HEK293T (cell line): ENCODE measurements at places on chromosomes 5 and 9.

GRCh38 chr5:92402045-92402444, 1018.9 kb upstream of the ARRDC3 start:
- no peak for DNase-seq

DNA sequence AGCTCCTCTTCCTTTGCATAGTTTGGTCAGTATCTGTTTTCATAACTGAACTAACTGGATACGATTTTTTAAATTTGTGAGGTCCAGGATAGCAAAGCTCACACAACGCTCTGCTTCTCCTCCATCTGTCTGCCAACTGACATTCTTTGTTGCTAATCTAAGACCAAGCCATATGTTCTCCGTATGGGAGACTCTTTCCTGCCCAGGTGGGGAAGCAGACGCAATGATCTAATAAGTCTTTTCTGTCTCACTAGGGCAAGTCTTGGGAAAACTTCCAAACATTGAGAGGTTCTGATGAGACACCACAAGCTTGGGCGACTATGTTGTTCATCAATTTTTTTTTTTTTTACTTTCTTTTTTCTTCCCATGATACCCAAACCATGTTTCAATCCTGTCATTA, 558.5 kb downstream of the EFNA5 start:
- DNase-seq, result no peak

GRCh38 chr5:59685793-59686192, 207.7 kb downstream of the PDE4D start:
- DNase-seq, result no peak

DNA sequence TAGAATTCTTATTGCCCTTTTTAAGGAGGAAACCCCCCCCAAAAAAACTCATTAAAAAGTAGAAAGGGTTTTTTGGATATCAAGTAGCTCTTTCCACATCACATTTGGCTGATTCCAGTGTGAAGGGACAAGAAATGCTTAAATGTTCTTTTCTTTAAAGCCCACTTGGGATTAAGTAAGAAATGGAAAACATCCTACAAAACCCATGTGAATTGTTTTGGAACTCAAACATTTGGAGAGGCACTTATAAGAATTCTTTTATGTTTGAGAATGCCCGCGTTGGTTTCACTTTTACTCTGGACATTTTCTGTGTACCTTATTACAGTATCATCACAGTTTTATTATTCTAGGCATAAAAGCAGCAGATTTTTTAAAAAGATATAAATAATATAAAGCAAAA, 301.1 kb upstream of the ACTBL2 start:
- no peak for DNase-seq

DNA sequence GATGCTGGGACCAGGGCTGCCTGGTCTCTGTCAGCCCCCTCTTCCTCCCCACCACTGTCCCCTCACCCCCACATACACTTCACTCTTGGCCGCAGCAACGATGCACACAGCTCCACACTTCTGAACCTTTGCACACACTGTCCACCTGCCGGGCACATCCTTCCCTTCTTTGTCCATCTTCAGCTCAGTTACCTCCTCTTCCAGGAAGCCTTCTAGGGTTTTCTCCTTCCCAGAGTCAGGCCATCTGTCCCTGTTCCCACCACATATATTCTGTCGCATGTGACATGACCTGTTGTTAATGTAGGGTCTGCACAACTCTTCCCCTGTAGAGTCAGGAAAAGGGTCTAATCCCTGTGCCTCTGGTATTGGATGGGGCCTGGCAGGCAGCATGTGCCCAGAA, 38.6 kb upstream of the PHYKPL start:
- DNase-seq, result no peak

- DNase-seq, result no peak
Measured at GRCh38 chr9:131575946-131576853, 30.9 kb downstream of the PRRT1B start.

- no peak for DNase-seq
Measured at GRCh38 chr5:154899151-154899816, 38.7 kb downstream of the GEMIN5 start.

GRCh38 chr5:158121678-158122077, 262.7 kb upstream of the CLINT1 start:
- no peak for DNase-seq

DNA sequence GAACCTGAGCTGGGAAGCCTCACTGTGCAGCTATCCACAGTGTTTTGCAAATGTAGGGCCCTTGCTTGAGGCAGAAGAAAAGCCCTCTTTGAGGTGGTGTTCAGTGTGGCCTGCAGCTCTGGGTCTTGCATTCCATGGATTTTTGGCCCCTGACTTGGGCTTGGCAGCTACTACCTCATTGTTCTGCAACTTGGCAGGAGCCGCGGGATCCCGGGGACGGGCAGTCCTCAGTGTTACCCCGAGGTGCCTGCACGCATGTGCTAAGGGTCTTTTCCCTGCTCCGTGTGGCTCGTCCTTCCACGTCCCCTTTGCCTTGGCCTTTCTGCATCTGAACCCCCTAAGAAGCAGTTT, 39.8 kb downstream of the NEK6 start:
- no peak for DNase-seq

DNA sequence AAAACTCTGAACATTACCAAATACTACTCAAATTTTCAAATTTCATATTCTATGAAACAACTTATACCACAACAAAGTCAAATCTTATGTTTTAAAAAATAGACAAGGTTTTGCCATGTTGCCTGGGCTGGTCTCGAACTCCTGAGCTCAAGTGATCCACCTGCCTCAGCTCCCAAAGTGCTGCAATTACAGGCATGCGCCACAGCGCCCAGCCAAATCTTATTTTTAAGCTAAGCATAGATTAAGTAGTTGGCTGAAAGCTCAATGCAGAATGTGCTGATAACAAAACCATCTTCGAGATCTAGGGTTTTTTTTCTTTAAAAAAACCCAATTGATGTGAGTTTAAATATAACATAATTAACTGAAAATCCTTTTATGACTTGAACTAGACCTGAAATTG, 6.4 kb downstream of the LMBRD2 start:
- DNase-seq, result no peak

GRCh38 chr5:153081385-153081784, 409.1 kb upstream of the GRIA1 start:
- DNase-seq, result no peak

GRCh38 chr9:127380479-127380878, 16.5 kb upstream of the SLC2A8 start:
- no peak for DNase-seq

DNA sequence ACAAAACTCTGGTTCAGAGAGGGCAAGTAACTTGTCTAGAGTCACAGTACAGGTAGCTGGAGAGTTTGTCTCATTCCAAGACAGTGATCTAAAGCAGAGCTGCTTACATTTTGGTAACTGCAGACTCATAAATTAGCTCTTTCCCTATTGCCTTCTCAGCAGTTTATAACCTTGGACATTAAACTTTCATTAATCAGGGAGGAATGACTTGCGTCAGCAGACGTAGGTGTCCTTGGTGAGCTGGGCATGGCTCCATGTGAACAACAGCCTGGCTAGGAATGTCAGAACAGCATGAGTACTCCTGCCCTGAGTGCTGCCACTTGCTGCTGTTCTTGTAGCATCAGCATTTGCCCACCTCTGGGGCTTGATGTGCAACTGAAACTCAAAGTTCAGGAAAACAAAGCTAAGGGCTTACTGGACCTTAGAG, 2.2 kb upstream of the ALDOB start:
- no peak for DNase-seq

- no peak for DNase-seq
Measured at GRCh38 chr9:107648153-107648715, 158.7 kb upstream of the KLF4 start.

GRCh38 chr9:77839459-77840140, 191.5 kb upstream of the GNA14 start:
- DNase-seq, result no peak

GRCh38 chr5:69083412-69083811, 10.4 kb upstream of the SLC30A5 start:
- no peak for DNase-seq

DNA sequence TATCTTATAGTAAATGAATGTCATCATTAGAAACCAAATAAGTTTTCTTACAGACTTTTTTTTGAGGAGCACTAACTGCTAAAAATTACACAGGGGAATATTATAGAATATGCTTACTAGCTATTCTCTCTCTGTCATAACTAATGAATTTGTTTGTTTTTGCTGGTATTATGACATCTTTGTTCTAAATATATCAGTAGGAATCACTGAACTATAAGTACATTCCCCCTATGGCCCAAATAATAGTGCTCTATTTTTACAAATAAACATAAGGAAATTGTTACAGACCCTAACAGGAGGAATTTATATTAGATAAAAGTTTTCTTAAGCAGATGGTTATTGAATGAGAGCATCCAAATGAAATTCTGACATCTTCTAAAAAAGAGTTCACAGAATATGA, 83.0 kb upstream of the RIOK2 start:
- no peak for DNase-seq

DNA sequence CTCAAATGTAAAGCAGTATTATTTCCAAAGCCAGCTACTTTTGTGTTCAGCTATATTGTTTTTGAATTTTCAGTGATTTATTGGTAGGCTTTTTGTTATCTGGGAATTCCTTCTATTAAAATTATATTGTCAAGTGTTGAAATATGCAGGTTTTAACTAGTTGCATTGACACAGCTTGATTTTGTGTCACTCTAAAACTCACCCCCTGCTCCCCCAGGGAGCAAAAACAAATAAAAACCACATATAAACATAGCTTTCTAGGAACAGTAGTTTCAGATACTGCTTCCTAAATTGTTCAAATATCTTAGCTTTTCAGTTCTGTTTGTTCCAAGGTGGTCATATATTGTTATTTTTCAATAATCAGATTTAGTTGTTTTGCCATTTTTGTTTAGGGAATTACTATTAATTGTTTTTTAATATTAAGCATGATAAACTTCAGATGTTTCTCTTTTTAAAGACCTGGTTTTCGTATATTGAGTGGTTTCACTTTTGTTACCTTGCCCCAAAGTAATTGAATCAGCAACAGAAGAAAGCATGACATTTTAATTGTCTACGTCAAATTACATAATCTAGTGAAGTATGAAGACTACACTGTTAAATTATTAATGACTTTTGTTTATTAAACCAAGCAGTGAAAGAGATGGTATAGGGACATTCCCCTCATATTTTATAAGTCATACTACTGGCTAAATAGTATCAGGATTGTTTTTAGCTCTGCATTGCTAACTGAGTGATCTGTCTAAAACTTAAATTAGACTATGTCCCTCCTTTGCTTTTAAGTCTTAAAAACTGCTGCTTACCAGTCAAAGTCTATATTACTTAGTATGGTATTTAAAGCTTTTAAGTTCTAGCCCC, 43.4 kb downstream of the ERBIN start:
- DNase-seq, result no peak

DNA sequence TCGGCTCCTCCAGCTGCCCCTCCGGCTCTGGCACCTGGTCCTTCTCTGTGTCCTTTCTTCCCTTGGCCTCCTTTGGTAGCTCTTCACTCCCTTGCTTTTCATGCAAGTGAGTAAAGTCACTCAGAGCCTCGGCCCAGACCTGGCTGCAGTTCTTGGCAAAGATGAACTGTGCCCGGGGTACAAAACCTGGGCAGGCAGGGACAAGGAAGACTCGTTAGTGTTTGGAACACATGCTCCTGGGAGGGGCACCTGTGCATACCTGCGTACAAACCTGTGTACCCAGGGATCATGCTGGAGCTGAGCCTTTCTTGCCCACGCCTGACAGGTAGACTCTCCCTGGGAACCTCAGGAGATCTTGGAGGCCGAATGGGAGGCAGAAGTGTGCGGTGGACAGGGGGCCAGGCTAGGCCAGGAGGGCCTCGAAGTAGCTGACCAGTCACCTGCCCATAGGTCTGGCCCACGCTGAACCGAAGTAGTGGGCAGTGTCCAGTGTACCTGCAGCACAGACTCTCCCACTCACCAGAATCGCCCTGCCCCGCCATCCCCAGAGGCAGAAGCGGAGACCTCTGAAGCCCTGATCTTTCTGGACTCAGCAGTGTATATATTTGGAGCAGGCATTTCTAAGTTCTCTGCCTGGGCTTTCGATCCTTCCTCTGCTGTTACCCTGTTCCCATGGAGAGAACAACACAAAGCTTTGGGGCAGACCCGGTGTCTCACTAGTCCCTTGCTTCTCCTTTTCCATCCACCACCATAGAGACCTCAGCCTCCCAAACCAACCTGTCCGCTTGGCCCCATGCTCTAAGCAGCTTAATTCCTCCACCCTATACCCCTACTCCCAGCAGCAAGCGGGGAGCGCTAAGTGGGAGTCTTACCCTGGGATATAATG, 41.9 kb upstream of the TESK1 start:
- DNase-seq, result no peak

GRCh38 chr9:32455738-32456137, 70.3 kb downstream of the RIGI start:
- DNase-seq, result no peak

GRCh38 chr5:114053372-114053771, 308.5 kb upstream of the KCNN2 start:
- DNase-seq, result no peak

DNA sequence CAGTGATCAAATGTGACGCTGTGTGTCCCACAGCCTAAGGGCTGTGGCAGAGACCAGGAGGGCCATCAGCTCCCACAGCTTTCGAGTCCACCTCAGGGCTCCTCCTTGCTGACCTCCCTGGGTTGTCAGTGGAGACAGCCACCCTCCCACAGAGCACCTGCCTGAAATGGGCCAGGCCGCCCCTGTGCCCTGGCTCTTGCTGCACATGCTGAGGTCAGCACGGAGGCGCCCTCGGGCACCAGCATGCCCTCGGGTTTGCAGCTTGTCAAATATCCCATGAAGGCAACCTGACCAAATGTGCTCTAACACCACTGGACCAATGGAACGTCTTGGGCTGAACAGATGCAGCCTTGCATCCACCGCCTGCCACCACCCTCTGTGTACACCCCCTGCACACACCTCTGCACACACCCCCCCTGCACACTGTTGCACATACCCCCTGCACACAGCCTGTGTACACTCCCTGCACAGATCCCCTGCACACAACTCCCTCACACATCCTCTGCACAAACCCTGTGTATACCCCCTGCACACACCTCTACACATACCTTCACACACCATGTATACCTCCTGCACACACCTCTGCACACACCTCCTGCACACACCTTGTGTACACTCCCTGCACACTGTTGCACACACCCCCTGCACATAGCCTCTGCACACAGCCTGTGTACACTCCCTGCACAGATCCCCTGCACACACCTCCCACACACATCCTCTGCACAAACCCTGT, 2.0 kb upstream of the CEP72 start:
- DNase-seq, result no peak

DNA sequence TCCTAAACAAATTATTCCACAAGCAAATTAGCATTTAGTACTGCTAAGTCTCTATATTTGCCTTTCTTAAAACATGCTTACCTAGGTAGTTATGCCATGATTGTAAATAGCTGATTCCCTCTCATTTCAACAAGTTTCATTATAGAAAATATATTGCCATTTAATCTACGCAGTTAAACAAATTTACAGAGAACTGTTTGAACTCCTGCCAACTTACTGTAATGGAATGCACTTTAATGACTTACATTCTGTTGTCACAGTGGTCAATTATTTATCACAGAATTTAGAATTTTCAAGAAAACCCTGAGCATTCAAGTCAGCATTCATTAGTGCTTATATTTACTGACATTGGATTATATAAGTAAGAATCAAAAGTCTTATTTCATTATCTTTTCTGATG, 19.6 kb downstream of the SLC38A9 start:
- DNase-seq, result no peak
